ENCODE measurements at places on chromosomes 1 and 21.

- DNase-seq, result no peak
Measured at GRCh38 chr1:173878251-173878650, 10.1 kb downstream of the ZBTB37 start.

DNA sequence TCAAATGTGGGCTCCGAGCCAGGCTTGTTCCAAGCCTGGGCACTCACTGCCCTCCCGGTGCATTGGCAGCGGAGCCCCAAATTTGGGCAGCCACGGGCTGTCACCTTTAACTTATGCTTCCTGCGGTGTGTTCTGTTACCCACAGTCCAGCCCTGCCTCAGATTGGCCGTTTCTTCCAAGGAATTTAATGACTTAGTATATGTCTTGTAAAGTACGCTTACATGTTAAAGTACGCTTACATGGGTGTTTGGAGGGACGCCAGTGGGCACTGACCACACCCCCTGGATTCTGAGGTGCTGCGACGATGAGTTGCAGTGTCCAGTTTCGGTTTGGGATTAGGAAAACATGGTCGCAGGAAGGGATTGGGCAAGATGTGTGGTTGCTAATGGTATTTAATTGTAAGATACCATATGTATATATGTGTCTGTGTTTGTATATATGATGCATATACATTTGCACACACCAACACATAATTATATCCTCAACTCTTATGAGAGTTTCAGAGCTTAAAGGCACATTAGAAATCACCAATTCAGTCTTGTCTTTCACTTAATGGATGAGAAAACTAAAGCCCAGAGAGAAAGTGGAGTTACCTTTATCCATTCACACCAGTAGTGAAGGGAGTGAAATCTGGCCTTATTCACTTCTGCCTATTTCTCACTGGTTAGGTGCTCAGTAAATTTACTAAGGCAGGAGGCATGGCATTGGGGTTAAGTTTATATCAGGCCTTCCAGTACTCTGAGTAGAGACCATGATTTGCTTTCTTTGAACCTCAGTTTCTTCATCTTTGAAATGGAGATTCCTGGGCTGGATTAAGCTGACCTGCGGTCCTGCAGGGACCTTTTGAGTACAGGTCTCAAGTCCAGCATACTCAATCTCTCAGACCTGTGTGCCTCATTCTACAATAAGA is 1.0 kb downstream of the SMYD2 start:
- DNase-seq, result peak; percentile 9

DNA sequence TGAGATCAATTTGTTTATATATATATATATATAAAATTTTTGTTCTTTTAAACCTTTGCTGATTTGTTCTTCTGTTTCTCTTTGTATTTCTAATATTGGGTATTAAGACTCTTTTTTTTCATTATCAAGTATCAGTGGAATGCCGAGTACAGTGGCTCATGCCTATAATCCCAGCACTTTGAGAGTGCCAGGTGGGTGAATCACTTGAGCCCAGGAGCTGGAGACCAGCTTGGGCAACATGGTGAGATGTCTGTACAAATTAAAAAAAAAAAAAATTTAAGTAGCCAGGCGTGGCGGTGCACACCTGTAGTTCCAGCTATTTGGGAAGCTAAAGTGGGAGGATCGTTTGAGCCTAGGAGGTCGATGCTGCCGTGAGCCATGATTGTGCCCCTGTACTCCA is 67.1 kb downstream of the MAST2 start:
- no peak for DNase-seq

- peak; percentile 38 for DNase-seq
Measured at GRCh38 chr1:203173566-203173965, 2.1 kb downstream of the MYBPH start.

GRCh38 chr21:38663282-38663681 is 142.4 kb upstream of the ETS2 start:
- DNase-seq, result no peak

GRCh38 chr1:48710915-48711314 is 65.8 kb downstream of the BEND5 start:
- DNase-seq, result no peak

- DNase-seq, result no peak
Measured at GRCh38 chr1:33957854-33958253, 94.0 kb downstream of the HMGB4 start.

- no peak for DNase-seq
Measured at GRCh38 chr21:32185103-32185502, 93.7 kb downstream of the MIS18A start.

DNA sequence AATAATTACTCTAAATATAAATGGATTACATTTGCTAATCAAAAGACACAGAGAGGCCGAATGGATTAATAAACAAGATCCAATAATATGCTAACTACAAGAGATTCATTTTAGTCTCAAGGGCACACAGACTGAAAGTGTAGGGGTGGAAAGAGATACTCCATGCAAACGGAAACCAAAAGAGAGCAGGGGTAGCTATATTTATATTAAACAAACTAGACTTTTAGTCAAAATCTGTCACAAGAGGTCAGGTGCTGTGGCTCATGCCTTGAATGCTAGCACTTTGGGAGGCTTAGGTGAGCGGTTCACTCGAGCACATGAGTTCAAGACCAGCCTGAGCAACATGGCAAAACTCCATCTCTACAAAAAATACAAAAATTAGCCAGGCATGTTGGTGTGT is 33.6 kb upstream of the DISP1 start:
- no peak for DNase-seq

DNA sequence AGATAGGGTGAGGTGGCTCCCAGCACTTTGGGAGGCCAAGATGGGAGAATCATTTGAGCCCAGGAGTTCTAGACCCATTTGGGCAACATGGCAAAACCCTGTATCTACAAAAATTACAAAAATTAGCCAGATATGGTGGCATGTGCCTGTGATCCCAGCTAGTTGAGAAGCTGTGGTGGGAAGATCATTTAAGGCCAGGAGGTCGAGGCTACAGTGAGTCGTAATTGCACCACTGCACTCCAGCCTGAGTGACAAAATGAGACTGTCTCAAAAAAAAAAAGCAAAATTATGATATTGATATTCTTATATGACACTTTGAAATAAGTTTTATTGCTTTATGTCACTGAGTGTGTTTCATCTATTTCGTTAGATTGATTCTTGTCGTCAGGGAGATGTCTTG is 7.4 kb downstream of the ACADM start:
- no peak for DNase-seq

DNA sequence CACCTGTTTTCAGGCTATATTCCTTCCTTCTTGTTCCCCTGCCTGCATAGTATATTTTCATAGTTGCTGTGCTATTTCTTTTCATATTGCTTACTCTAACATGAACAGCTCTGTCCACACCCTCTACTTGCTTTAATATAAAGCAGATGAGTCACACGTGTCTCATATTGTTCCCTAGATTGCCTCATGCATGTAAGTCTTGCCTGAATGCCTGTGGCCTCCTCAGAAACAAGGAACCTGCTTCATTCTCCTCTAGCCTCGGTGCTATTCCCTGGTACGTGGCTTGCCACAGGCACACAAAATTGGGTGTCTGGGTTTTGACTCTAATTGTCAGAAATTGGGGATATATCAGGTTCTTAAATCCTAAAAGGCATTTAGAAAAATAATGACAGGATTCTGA is 16.5 kb upstream of the PKP1 start:
- no peak for DNase-seq

DNA sequence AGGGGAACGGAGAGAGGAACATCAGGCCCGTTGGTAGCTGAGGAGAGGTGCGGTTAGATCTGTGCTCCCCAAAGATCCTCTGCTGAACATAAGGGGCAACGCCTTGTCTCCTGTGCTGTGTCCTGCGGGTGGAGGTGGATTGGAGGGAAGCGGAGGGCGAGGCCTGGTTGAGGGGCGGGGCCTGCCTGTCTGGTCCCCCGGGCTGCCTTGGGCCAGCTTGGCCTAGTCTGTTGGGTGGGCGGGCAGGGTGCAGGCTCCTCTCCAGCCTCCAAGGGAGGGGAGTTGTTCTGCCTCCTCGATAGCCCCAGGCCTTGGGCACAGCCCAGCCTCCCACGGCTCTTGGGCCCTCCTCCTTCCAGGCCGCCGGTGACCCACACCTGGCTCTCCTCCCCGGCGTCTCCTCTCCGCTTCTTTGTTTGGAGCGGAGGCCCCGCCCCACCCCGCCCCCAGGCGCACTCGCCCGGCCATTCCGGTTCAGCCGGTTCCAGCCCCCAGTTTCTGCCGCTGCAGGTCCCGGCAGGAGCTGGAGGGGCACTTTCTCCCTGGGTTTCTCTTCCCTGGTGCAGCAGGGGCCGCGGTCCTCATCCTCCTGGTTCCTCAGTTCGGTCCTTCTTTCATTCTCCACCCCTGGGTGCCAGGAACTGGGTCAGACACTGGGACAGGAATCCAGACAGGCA is 19.4 kb downstream of the PTPRF start:
- peak; percentile 100 for DNase-seq

GRCh38 chr21:45140346-45140940 is 66.1 kb downstream of the ADARB1 start:
- DNase-seq, result peak; percentile 65

DNA sequence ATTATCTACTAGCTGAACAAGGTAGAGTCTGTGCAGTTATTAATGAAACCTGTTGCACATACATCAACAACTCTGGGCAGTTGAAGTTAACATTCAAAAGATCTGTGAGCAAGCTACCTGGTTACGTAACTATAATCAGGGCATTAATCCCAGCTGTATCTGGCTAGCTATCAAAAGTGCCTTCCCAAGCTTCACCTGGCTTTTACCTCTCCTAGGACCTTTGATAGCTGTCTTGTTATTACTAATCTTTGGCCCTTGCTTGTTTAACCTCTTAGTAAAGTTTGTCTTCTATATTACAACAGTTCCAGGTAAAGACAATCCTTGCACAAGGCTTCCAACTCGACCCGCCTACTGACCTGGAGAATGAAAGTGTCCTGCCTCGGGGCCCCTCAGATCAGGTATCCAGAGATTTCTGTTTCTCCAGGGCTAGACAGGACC is 29.6 kb upstream of the SLC6A9 start:
- no peak for DNase-seq

DNA sequence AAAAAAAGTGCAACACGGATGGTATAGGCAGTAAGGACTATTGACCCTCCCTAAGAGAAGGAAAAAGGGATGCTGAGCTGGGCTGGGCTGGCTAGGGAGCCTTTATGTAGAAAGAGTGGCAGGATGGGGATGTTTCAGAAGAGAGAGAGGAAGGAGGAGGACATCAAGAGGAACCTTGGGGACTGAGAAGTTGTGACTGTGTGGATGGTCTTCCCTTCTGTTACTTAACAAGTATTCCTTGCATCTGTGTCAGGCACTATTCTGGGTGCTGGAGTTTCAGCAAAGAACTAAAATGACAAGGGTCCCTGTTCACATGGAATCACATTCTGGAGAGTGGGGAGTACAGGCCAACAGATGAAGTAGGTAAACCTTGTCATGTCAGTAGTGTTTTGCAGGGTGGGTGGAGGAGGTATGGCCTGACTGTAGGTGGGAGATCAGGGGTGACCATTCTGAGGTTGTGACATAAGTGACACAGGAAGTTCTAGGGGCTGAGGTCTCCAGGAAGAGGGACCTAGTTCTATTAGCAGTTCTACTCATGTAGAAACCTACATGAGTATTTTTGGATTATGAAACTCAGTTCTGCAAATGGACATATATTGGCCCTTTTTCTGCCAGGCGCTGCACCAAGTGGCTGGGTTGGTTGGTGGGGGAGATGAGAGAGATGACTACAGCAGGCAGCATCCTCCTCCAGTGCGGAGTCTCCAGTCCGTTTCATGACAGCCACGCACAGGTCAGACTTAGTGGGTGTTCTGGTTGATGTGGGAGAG is 53.8 kb downstream of the PRDM2 start:
- DNase-seq, result no peak

GRCh38 chr1:46425726-46426125 is 31.6 kb downstream of the FAAH start:
- DNase-seq, result no peak

DNA sequence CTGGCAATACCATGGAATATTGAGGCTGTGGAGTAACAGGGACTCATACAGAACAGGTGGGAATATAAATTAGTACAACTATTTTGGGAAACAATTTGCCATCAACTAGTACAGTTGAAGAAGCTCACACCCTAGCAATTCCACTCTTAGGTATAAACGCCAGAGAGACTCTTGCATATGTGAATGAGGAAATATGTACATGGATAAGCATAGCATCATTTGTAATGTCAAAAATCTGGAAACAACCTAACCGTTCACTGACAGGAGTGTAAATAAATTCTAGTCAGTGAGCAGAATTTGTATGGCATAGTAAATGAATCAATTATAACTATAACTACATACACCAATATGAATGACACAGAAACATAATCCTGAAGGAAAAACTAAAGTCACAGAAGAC is 83.7 kb downstream of the RAB3GAP2 start:
- no peak for DNase-seq

DNA sequence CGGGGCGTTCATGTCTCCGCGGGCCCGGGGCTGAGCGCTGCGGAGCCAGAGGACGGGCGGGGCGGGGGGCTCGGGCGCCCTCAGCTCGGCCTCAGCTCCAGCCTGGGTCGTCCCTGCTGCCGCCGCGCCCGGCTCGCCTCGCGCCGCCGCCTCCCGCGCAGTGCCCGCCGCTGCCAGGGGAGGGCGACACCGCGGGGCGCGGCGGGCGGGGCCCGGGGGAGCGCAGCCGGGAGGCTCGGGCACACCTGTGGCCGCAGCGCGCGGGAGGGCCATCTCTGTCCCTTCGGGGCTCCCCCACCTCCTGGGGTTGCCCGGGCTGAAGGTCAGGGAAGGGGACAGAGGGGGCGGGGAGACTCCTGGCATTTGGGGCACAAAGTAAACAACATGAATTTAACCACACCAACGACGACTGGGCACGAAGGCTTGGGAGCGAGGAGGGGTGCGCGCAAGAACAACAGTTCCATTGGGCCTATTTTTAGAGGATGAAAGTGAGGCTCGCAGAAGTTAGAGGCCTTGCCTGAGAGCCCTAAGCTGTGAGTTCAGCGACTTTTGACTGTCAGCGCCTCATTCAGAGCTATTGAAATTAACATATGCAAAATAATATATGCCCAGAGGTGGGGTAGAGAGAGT is at the start of gene FAM131C:
Gene FAM131C, minus strand, starts transcription at position 162 of the 630 bp plus-strand sequence. CDS start 209 bp downstream, outside the sequence.
- DNase-seq, result peak; percentile 61

DNA sequence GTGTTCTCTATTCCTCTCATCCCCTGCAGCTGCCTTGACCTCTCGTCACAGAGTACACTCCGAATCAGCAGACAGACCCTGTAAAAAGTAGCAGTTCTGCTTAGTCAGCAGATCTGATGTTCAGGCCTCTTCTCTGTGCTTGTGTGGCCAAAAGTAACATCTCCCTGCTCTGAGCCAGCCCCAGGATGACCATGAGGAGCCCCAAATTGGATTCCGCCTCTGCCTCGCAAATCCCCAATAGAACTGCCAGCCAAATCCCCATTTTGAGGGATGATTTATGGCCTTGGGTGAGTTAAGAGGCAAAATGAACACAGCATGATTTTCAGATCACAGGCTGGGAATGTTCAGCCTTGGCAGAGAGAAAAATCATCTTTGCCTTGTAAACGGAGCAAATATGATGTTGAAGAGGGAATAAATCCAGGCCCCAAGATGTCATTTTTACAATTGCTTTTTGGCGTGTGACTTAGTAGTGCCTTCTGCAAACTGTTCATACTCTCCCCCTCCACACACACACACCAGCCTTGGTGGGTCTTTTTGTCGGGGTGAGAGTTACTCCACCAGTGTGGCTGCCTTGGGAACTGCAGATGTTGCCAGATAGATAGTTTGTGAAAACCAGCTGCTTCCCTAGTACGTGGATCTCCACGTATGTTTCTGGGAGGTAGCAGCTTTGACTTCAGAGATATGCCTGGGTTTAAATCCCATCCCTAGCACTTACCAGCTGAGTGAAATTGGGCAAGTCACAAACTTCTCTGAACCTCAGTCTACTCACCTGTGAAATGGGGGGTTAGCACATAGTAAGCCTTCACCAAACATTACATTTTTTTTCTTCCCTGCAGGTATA is 77.8 kb downstream of the MAN1C1 start:
- no peak for DNase-seq

GRCh38 chr1:11045428-11046269 is 1.4 kb downstream of the MASP2 start:
- peak; percentile 86 for DNase-seq

GRCh38 chr1:69852706-69853105 is 285.0 kb downstream of the LRRC7 start:
- DNase-seq, result no peak
